ENCODE measurements at places on chromosomes 2 and 18.

DNA sequence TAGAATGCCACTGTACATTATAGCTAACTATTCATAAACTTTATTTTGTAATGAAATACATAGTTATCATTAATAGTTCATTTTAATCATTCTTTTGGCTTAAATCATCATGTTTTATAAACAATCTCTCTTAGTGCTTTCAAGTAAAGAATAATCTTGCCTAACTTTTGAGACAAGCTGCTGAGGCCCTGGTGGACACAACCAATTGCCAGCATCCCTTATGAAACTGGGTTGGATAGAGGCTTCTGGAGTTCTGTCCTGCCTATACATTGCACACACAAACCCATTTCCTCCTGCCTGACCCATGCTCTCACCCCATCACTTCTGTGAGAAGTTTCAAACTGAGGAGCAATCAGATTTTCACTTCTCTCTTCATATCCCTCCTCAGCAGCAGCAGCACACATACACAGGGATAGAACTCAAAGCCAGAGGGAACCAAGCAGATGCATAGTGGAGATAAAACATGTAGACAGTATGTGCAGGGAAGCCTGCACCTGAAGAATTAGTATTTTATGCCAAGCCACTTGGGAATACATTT lies 450.0 kb upstream of the SLC14A2 start:
- no peak for DNase-seq

- no peak for DNase-seq
These were observed 84.4 kb downstream of the DGKD start for GRCh38 chr2:233438573-233439147.

DNA sequence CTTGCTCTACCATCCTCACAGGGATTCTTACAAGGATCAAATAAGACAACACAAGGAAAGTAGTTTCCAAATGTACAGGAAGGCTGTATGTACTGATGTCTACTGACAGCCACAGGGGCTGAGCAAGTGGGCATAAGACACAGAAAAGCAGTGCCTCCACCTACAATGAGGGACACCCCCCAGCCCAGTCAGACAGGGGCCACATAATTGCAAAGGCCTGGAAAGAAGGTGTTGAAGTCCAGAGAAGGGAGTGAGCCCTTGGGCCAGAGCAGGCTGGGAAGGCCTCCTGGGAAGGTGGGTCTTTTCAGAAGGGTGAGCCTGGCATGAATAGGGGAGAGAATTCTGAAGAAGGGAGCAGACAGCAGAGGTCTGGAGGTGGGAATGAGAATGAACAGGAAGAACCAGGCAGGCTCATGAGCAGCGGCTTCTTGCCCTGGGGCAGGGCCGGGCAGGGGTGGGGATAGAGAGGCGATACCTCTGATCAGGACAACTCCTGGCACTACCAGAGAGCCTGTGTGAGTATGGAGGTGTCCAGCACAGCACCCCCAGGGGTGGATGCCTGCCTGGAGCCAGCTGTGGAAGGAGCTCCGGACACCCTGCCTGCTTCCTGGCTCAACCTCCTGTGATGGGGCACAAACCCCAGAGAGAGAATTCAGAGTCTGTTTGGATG lies 30.1 kb downstream of the HS1BP3 start:
- peak; percentile 1 for DNase-seq

DNA sequence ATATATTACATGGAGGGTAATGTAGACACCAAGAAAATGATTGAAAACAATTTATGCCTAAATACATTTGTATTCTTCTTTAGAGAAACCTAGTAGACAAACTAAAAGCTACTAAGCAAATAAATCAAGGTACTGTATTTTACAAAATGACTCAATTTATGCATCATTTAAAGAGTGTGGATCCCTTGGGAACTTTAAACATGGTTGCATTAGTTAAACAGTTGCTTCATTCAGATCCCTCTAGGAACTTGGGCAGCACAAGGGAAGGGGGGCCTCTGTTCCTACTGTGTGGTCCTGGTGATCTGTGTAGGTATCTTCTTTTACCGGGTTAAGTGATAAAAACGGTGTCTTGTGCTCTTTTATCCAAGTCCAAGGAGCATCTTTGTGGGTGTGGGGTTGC lies 31.5 kb upstream of the ATP8B1 start:
- DNase-seq: no peak

- no peak for DNase-seq
These were observed 26.9 kb downstream of the EML4 start for GRCh38 chr2:42196070-42196402.

Data from frontal cortex (tissue), 4 donors.